Glomerular endothelial cell (primary cell): ENCODE measurements at places on chromosomes 12 and 14.

GRCh38 chr12:68119724-68120211 is 39.8 kb downstream of the IFNG start:
- DNase-seq, result no peak

DNA sequence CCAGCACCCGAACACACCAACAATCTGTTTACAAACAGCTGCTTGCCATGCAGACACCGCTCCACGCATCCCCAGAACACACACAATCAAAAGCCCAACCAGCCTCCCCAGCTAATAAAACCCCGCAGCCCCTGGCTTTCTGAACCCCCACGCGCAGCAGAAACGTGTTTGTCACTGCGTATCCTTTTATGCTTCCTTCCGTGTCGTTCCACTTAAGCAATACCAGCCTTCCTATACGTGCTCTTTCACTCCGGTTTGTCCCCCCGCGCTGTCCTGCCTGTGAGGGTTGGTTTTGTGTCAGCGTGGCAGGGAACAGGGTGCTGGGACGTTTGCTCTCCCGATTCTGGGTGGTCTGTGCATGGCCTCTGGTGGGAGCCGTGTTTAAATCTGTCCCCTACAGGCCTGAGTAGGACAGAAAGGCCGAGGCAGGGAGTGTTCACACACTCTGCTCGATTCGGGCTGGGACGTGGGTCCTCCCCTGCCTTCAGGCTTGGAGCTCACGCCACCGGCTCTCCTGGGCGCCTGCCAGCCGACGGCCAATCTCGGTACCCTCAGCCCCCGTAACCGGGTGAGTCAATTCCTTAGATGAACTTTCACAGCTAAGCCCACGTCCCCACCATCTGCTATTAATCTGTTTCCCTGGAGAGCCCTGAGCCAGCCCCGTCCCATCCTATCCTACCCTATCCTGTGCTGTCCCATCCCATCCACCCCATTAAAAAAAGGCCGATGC is 60.0 kb downstream of the NOC4L start:
- no peak for DNase-seq

DNA sequence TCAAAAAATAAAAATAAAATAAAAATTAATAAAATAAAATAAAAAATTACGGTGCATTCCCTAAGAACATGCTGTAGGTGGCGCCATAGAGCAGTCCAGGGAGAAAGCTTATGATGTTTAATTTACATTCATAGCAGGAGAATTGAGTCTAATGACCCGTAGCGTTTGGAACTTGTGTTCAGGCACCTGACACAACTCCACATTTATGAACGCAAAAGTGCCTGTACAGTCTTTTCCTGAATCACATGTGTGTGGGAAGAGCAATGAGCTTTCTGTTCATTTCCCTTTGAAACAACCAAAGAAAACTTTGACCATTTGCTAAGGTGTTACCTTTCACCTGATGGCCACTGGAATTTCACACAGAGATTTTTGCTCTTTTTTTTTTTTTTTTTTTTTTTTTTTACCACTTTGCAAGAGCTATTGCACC is 60.6 kb upstream of the KCNA1 start:
- no peak for DNase-seq

- DNase-seq, result no peak
These were observed 328.3 kb downstream of the APAF1 start for GRCh38 chr12:98973395-98973794.

DNA sequence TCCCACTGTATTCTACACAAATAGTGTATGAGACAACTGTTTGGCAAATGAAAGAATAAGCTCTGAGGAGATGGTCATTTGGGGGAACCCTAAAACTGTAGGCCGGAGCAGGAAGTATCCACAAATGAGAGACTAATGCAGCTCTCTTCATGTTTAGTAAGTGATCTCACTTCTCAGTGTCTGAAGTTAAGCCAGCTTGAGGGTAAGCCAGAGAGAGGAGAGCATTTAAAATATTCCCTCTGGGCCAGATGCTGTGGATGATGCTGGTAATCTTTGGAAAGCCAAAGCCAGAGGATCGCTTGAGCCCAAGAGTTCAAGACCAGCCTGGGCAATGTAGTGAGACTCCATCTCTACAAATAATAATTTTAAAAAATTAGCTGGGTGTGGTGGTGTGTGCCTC is 130.6 kb upstream of the SINHCAF start:
- DNase-seq, result no peak

DNA sequence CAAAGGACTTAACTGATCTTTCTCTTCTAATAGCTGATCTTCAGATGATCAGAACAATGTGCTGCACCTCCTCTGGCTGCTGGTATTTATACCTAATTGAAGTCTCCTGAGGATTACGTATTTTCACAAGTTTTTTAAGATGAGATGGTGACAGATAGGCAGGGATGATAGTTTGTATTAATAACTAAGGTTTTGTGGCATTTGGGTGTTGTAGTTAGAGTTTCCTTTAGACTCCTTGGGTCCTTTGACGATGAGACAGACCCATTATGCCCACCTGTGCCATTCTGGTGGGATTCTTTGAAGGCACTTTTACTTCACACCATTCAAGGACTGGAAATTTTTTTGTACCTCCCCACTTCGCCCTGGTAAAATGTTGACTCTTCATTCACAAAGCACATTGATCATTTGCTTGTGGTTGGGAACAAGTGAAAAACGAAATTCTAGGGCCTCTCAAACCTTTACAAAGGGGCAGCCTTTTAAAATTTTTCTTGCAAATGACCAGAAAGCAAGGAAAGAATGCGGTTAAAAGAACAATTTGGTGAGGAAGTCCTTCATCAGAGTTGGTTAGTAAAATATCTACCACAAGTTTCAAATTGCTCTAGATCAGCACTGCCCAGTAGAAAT is at the start of gene IFNG:
IFNG (minus strand) TSS at position 60 of the 624 bp plus-strand sequence. CDS start 125 bp downstream, outside the sequence.
- no peak for DNase-seq

DNA sequence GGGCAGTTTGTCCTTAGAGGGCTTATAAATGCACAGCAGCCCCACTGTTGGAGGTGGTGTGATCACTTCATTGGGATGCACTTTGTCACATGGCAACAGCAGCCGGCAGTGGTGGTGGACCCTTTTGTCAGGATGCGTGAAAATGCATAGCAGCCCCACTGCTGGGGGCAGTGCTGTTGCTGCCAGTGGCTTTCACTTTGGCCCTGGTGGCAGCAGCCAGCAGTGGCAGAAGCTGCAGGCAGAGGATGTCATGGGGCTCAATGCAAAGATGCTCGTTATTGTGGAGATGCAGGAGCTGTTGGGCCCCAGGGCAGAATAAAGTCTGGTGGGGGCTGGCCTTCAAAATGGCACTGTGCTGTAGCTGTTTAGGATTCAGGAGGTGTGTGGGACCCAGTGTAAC is 173.0 kb upstream of the DAAM1 start:
- no peak for DNase-seq

DNA sequence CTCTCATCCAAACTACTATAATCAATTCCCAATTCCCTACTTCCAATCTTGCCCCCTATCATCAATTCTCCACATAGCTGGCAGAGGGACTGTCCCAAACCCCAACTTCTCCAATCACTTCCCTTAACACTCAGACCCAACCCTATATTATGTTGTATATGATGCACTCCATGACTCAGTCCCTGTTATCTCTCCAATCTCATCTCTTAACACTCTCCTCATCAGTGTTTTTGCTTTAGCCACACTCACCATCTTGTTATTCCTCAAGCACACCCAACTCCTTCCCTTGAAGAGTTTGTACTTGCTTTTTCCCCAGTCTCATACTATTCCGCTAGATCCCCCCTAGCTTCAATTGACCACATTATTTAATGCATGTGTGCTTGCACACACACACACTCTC is 4.9 kb downstream of the RHOJ start:
- no peak for DNase-seq

DNA sequence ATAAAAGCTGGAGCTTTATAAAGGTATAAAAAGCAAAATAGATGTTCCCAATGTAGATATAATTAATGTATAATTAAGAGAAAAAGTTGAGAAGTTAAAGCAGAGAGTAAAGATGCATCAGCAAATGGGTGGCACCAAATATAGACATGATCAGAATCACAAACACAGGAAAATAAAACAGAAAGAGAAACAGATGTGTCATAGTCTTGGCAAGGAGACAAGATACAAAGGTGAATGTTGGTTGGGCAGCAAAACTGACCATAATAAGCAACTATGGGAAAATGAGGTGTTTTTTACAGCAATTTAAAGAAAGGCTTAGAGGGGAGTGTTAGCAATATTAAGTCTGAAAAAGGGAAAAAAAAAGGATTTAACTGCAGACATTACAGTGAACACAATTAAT is 135.4 kb upstream of the CLEC14A start:
- DNase-seq, result no peak

DNA sequence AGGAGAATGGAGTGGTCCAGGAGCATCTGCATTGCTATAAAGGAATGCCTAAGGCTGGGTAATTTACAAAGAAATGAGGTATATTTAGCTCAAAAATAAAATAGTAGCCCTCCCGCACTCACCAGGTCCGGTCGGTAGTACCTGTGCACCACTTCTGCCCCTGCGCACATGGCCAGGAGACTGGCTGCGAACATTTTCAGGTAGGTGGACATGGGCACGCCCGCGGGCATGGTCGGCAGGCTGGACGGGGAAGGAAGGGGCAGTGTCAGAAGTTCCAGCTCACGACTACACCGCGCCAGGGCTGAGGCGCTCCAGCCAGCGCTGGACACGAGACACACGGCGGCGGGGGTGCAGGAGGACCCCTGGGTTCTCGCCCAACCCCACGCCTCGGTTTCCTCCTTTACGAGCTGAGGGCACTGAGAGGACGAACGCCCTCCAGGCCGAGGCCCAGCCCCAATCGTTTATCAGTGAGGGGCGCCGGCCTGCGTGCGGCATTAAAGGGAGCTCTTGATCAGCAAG is 9.1 kb upstream of the TDG start:
- DNase-seq, result no peak

DNA sequence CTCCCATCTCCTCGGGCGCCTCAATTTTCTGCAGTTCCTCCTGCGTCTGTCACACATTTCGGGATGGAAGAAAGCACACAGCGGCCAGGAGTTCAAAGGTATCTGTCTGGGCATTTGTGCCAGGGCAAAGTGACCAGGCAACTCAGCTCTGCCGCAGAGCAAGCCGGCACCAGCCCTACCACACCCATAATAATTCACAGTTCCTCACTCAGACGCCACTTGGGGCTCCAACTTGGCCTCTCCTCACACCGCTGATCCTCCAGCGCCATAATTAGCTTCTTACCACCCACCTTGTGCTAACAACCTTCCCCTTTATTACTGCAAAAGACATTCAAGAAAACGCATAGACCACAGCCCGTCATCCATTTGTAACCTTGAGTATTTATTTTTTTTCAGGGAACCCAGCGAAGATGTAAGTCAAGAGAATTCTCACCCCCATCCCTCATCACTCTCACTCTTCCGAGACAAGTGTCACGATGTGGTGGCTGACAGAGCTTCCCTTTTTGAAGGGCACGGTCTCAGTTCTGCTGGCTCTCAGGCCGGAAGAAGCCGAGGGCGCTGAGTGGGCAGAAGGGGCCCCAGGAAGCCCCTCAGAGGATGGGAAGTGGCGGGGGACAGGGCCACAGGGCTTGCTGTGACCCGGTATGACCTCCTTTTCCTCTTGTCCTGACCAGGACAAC is 25.2 kb upstream of the NCOR2 start:
- no peak for DNase-seq

- no peak for DNase-seq
These were observed 1.9 kb downstream of the SLC25A3 start for GRCh38 chr12:98595243-98595988.

- no peak for DNase-seq
These were observed 52.6 kb downstream of the GALC start for GRCh38 chr14:87940382-87940781.

GRCh38 chr12:111006621-111007020 is 86.2 kb upstream of the MYL2 start:
- DNase-seq, result no peak

DNA sequence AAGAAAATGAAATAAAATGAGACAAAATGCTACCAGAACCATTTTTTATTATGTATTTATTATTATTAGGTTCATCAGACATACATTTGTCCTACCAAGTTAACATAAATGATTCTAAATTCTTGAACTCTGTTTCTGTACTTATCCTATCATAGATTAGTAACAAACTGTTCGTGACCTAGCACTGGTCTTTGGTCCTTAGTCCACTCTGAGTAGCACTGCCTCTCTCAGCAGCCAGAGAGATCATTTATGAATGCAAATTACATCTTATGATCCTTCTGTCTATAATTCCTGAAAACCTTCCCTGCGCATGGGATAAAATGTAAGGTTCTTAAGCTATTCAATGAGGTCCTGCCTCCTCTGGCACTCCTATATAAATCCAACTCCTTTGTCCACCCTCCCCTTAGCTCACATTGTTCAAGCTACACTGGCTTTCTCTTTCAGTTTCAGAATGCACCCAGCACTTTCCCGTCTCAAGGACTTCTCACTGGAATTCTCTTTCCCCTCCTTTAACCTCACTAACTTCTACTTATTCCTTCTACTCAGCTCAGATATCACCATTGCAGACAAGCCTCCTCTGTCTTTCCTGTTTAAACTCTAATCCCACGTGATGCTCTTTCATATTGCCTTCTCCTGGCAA is 17.1 kb downstream of the PDZRN4 start:
- no peak for DNase-seq

DNA sequence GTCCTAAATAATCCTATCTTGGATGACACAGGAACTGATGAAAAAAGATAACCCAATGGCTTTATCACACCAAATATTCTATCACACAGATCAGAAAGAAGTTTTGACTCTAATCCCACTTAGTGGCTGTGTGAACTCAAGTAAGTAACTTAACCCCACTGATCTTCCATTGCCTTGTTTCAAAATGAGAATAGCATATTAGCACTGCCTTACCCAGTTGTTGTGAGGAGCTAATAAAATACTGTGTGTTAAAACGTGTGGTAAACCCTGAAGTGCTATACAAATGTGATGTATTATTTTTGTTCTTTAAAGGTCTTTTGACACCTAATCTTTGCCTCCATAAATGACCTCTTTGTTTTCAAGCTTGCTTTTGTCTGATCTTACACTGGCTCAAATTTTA is 60.9 kb upstream of the ARID2 start:
- no peak for DNase-seq

DNA sequence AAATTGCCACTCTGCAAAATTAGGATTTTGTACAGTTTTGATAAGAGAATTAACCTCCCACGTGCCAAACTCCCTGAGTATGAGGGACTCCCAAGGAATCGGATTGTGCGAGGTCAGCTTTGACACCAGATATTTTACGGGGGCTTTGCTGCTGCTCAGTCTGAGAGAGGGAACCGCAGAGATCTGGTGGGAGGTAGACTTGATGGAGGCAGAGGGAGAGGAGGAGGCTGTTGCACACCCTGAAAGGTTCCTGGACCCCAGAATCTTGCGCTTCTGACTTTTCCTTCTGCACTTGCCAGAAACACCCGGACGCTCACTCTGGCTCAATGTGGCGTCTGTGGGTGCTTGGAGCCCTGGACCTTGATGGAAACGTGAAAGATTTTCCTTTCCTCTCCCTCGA is 83.9 kb downstream of the PAPOLA start:
- no peak for DNase-seq
